ENCODE measurements at places on chromosomes 4 and X. TPM values are rescaled to one million over a fixed set of nuclear protein-coding genes. Genes with fewer than 3 reads are reported as not detected.

WDR1 gene
- 660 TPM for polyA plus RNA-seq

ADH1B gene
- not detected for polyA plus RNA-seq

SERTM2 gene
- polyA plus RNA-seq, result not detected

GLRB gene
- 3.8 TPM for polyA plus RNA-seq

TMPRSS11B gene
- polyA plus RNA-seq, result not detected

C4orf17 gene
- not detected for polyA plus RNA-seq

TMEM175 gene
- polyA plus RNA-seq, result 80.1 TPM

ARHGAP24 gene
- 47.4 TPM for polyA plus RNA-seq

DNA sequence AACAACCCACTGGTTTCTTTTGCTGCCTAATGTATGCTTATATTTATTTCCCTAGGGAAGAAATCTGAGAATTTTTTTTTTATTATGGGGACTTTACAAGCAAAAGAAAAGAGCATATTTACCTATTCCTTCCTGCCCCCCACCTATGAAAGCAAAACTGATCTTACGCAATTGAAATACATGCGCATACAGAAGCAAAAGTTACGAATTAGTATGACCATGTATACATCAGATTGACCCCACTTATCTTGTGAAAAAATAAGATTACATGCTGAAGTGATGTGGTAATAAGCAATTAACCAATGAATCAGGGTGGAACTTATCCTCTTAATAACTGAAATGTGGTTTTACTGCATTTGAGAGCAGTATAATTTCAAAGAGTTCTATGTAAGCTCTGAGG lies 151.0 kb downstream of the TENM3 start:
- no peak for DNase-seq

GRCh38 chr4:108590776-108591175 lies 29.6 kb upstream of the RPL34 start:
- DNase-seq, result no peak

DNA sequence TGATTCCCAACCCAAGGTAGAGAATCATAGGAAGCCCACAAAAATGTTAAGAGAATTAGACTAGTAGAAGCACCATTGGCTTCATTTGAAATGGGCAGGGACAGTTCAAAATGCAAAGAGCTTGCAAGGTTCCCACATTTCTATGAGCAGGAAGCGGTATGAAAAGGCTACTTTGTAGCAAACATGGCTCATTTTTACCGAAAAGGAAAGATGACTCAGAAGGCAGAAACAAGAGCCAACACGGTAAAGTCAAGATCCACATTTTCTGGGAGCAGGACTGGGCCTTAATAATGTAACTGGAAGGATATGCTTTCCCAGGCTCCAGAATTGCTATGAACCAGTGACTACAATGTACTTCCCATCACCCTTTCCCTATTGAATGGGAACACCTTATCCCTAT lies 89.5 kb downstream of the GLRA3 start:
- no peak for DNase-seq

DNA sequence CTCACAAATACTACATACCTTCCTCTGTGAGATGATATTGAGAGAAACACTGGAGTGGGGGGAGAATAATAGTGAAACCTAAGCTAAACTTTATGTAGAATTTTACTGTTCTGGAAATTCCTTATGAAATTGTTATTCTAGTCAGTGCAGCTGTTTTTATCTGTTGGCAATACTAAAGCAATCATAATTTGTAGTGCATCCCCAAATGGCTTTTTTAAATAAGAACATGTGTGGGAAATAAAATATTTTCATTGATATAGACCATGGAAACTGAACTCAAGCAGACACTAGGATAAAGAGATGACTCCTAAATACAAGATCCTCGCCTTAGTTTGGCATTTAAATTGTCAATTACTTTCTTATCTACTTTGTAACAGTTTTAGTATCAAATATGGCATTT lies 51.1 kb downstream of the SEC24D start:
- DNase-seq, result no peak

DNA sequence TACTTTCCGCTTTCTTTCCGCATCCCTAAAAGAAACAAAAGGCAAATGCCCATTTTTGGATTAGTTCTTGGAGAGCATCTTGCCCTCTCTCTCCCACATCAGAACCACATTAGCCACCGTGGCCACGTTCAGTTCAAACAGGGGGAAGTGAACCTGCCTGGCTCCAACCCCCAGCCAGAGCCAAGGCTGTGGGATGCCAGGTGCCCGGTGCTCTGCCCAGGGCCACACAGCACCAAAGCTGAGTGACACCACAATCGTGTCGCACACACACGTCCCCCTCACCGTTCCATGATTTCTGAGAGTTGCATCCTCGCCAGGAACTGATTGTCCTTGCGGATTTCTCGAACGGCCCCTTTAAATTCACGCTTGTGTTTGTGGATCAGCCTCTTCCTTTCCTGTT lies 24.3 kb downstream of the NOP14 start:
- DNase-seq, result no peak

DNA sequence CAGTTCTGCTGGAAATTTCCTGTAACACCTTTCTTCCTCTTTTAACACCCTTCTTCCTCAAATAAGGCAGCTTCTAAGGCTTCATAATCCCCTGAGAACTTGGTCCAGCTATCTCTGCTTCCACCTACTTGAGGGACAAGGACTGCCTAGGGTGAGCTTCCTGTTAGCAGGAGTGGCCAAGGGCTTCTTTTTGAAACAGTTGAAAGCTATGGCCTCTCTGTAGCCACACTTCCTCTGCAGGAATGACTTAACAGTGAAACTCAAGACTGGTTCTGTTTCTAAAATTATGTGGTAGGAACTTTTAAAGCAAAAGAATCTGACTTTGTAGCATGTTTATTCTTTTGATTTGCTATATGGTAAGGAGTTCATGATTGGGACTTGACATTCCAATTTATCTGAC lies 108.5 kb upstream of the WDR1 start:
- no peak for DNase-seq

GRCh38 chr4:87502580-87503238 lies 26.5 kb downstream of the SPARCL1 start:
- peak; percentile 73 for DNase-seq

- DNase-seq, result peak; percentile 95
Observed at GRCh38 chrX:13652850-13653693, at the start of gene TCEANC. TCEANC (plus strand) TSS chrX:13653141; CDS start chrX:13662509, 9,368 bp downstream.

DNA sequence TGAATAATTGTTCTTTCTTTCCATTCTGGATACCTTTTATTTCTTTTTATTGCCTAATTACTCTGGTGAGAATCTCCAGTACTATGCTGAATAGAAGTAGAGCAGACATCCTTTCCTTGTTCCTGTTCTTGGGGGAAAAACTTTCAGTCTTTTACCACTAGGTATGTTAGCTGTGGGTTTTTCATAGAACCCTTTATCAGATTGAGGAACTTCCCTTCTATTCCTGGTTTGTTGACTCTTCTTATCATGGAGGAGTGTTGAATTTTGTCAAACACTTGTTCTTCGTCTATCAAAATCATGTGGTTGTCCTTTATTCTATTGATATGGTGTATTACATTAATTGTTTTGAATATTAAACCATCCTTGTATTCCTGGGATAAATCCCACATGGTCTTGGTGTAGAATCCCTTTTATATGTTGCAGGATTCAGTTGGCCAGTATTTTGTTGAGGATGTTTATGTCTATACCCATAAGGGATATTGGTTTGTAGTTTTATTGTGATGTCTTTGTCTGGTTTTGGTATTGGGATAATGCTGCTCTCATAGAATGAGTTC lies 23.6 kb downstream of the SH3BP2 start:
- no peak for DNase-seq

DNA sequence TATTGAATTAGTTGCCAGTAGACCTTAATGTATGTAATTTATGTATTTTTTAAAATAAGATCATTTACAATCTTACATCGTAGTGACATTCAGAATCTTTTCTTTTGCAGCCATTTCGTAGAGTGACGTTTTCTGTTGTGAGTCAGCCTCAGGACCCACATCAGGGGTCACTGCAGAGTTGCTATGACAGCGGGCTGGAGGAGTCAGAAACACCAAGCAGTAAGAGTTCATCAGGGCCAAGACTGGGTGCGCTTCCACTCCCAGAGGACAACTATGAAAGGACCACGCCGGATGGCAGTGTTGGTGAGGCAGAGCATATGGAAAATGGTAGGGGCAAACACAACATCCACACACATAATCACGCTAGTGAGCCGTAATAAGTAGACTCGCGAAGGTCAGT lies 199.9 kb downstream of the PCDH7 start:
- DNase-seq, result no peak

GRCh38 chrX:131066237-131066636 lies 8.1 kb downstream of the ARHGAP36 start:
- DNase-seq, result no peak

DNA sequence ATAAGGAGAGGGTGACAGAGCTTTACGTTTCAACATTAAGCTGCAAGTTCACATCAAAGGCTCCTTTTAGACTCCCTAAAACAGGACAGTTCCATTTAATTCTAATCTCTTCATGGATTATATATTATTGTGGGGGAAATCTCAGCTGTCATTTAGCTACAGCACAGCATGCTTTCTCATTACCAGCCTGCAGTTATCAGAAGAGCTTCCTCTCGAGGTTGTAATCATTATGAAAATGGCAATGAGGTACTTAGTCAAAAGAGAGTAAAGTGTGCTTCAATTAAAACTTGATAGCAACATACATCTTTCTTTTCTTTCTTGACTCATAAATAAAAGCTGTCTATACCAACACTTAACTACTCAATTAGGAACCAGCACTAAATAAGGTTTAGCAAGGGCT lies 896.8 kb downstream of the ADGRL3 start:
- DNase-seq, result no peak

DNA sequence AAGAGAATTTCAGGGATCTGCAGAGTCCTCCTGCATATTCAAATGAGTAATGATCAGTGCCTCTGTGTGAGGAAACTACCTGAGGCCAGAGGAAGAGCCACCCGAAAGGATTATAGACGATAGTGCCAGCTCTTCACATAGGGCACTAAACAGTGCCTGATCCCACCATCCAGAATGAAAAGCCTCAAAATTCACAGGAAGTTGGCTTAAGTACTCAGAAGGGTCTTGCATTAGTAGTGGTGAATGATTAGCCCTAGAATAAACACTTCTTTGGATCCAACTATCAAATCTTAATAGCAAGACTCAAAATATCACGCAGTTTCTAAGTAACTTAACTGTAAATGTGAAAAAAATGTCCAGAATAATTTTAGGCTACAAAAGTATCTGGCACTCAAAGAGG lies 324.4 kb downstream of the ZNF674 start:
- DNase-seq, result no peak

GRCh38 chr4:142222127-142222526 lies 585.7 kb downstream of the IL15 start:
- DNase-seq, result no peak

DNA sequence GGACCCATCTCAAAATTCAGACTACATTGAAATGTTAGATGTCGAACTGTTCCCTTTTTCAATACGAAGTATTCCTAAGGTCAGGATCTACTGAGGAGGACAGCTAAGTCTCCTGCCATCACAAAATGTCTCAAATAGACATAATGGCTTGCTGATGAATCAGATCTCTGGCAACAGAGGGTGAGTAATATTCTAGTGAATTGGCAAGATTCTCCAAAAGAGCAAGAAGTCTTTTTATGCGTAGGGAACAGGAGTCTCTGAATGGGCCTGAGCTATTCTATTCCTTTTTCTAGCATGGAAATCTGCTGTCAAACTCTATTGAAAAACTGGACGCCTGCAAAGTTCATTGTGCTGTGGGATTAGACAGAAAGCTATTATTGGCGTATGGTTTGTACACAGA lies 145.4 kb downstream of the FNIP2 start:
- DNase-seq, result peak; percentile 13

DNA sequence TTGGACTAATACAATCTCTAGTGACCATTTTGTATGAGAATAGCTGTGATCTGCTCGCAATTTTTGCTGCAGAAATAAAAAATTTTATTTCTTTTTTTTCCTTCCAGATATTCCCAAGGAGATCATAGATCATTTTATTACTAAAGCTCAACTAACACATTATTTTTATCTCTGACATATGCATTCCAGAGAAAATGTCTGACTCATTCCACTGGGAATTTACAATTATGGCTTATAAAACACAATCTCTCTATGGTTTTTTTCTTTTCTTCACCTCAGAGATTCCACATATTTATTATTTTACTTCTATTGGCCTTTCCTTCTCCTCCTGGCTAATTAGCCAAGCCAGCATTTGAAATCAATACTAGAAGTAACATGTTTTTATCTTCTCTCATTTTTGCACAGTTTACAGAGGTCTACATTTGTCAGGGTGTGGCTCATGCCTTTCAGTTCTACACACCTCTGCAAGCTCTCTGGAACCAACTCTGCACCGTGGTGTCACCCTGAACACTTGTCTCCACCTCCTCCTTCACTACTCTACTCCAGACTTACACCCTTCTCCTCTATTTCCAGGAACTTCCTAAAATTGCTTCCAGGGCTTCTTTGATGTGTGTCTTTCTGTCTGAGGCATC lies 59.8 kb upstream of the GPM6A start:
- DNase-seq, result no peak

DNA sequence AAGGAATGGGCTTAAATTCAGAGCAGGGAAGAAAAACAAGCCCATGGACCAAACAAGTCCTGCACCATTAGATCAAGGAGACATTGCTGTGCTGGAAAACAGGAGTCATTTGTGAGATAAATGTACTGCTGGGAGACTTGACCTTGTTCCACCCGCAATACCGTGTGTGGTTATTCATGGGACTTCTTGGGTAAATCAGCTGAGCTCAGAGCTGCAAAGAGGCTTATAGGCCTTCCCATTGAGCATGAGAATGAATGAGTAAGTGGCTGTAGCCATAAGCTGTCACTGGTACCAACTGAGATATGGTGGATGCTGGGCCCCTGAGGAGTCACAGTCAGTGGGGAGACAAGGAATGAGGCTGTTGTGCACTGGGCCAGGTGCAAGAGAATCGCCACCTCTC lies 2.3 kb upstream of the CYTL1 start:
- no peak for DNase-seq

DNA sequence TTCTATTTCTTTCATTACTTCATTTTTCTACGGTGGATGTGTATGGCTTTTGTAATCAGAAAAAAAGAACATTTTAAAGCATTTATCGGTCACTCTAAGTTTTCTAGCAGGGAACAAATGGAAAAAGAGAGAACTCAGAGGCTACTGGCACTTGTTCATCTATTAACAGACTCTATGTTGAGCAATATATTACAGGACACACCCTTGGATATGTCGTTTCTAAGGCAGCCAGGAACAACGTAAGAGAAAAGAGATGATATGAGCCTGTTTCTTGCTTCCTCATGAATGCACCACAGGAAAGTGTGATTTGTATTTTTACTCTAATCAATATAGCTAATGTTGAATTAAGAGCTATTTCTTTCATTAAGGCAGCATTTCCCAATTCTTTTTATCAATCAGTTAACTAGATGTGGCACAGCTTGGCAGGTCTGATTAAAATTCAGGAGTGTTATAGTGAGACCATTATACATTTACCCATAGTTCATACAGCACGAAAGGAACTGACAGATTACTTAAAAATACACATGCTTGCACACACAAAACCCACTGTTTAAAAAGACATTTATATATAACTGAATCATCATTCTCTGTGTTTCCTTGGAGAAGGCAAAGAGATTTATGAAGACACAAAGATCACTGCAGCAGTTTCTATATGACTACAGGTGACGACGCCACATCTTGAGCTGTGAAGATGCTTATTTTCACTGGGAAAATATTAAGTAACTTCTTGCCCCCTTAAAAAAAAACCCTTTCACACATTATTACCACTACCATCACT lies 13.0 kb downstream of the RAB9B start:
- DNase-seq, result no peak

GRCh38 chr4:10033191-10033881 lies 12.0 kb upstream of the SLC2A9 start:
- DNase-seq, result peak; percentile 28
